ENCODE measurements at places on chromosomes 12 and 14.
A peak's percentile ranks its signal among the peaks of the same experiment; 100 is the strongest.

DNA sequence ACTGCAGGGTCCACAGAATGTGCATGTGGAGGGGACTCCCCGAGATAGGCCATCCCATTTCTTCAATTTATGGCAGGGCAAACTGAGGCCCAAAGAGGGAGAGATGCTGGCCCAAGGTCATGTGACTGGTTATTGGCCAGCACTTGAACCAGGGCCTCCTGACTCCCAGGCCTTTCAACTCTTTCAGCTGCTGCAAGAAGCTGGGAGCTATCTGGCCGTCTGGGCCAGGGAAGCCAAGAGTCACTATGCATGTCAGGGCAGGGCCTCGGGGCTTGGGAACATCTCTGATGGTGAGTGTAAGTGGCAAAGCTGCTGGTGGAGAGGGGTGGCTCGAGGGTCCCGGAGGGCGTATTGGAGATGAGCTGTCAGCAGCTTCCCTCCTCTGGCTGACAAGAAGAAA lies 9.5 kb upstream of the LTBP2 start:
- no peak for DNase-seq

DNA sequence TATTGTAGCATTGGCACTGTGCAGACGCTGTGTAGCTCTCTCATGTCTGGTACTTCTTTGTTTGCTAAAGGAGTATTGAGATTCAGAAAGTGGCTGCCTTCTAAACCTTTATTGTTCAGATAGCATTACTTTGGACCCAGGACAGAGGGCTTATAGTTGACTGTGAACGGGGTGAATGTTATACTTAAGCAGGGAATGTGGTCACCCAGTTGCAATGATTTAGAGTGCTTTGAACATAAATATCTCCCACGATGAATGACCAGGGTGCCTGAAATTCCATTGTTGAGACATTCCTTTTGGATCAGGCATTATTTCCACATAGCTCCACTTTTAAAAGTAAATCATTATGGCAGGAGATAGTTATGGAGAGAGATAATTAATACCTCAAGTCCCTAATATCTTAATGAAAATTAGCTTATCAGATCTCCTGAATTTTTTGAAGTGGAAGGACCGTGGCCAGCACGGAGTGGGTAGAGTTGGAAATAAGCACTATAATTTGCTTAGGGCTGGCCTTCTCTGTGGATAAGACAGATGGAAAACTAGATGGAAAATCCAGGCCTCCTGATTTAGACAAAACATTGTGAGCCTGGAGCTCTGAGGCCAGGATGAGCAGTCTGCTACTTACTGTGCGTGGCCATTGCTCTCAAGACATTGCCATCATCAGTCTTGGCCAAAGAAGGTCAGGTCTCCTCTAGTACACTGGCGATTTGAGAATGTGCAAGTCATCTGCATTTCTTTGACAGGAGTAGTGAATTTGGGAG lies 114.5 kb downstream of the ETV6 start:
- no peak for DNase-seq

DNA sequence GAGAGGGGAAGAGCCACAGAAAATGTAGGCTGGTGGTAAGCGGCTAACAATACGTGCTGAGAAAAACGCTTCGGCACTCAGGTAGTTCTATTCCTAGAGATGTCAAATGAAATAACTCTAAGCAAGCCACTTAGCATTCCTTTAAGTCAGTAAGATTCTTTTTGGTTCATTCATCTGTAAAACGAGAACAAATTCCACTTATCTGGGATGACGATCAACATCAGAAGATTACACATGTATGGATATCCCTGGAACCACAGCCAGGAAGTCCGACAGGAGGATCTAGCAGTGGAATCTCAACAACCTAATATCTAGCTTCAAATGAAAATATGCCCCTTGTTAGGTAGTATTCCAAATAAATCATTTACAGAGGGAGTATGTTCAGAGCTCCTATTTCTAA lies 74.6 kb upstream of the CDKN3 start:
- no peak for DNase-seq

- no peak for DNase-seq
These were observed 31.1 kb downstream of the PITPNM2 start for GRCh38 chr12:123119808-123120207.

DNA sequence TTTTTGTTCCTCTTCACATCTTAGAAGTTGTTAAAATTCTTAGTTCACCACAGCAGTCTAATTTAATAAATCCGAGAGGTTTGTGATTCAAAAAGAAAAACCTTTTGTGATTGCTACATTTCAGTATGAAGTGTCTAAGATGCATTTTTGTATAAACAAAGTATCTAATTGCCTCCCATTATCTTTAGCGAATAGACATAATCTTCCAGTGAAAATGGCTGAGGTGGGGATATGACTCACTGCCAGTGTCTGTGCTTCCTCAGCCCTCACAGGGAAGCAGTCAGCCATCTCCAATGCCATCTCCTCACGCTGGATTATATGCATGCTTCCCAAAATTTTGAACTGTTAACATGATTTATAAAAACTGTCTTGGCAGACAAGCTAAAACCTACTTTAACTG lies 7.6 kb downstream of the GCH1 start:
- DNase-seq = peak; percentile 41

DNA sequence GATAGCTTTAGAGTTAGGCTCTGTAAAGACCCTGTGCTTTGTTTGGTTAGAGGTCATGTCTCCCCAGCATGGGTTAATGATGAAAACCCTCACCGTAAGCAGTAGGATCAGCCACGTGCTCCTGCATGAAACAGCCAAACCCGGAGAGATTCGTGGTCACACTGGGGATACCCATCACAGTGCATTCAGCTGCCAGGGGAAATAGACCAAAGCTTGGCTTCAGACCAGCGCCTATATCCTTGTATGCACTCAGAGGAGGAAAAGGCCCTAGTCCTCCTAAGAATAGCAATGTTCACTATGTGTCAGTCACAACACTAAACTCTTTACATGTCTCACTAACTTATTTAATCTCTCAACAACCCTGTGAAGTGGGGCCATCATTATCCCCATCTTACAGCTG lies 16.3 kb downstream of the SPX start:
- DNase-seq = no peak

- DNase-seq = no peak
These were observed 405.4 kb downstream of the TMTC2 start for GRCh38 chr12:83092129-83092528.

DNA sequence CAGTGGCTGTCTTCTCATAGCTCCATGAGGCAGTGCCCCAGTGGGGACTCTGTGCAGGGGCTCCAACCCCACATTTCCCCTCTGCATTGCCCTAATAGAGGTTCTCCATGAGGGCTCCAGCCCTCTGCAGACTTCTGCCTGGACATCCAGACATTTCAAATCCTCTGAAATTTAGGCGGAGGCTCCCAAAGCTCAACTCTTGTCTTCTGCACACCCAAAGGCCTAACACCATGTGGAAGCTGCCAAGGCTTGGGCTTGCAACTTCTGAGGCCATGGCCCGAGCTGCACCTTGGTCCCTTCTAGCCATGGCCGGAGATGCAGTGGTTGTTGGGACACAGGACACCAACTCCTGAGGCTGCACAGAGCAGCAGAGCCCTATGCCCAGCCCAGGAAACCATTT lies 20.5 kb upstream of the PPP2R5C start:
- DNase-seq = no peak

- no peak for DNase-seq
These were observed 25.4 kb downstream of the SVOP start for GRCh38 chr12:108995370-108995992.

DNA sequence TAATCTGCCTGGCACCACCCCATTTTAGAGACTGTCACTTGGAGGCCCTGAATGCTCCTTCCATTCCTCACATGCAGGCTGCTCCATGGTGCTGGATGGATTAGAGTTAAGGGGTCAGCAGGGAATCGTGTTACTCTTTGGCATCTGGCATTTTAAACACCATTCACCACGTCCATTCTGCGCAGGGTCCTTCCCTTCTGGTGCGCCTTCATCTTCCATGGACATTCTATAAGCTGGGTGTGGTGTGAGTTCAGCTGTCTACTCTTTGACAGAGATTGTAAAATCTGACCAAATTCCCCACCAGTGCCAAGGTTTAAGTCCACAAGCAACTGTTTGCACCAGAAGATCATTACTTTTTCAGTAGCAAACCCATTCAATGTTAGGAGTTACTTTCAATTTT lies 47.8 kb downstream of the GIT2 start:
- DNase-seq = no peak

- DNase-seq = no peak
These were observed 73.2 kb downstream of the KIF21A start for GRCh38 chr12:39369756-39370155.

DNA sequence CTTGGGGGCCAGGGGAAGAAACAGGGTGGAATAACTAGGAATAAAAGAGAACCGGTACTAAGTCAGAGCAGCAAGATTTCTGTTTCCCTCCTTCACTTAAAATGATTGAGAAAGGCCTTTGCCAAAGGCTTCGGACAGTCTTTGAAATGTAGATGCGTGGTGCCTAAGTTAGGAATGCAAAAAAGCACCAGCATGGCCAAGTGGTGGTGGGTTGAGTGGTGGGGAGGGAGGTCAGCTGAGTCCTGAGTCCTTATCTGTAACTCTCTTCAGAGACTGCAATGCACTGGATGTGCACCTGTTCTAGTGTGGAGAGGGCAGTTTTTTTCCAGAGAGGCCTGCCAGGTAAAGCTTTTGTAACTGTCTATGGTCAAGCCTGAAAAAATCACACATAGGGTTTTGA lies 919.9 kb downstream of the FSCB start:
- no peak for DNase-seq

DNA sequence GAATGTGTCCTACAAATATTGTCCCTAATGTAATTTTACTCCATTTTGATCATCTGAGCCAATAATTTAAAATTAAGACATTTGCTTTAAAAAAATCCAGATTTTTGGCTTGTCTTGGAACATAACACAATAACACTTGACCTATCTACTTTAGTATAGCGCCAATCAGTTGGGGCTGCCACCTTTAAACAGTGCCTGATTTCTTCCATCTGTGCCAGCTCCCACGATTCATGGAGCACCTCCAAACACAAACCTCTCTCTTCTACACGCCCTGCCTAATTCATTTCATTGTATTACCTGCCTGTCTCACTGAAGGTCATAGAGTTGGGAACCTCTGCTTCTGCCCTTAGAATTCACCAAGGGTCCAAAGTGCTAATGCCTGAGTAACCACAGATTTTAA lies 352.4 kb downstream of the TMEM132D start:
- no peak for DNase-seq

DNA sequence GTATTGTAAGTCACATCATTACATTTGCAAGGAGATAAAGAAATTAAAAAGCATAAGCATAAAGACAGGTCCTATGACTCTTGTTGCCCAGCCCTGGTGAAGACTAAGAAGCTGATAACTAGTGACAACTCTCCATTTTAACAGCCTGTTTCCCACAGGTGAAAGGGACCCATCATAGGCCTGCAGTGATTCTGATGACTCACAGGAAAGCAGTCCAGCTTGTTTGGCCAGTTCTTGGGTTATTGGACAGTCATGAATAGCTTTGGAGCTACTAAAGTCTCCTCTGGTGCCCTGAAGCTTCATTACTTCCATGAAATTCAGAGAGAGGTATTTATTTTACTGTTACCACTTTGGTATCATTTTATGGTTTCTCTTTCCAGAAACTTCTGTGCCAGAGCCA lies 55.5 kb upstream of the DYRK2 start:
- peak; percentile 99 for DNase-seq

DNA sequence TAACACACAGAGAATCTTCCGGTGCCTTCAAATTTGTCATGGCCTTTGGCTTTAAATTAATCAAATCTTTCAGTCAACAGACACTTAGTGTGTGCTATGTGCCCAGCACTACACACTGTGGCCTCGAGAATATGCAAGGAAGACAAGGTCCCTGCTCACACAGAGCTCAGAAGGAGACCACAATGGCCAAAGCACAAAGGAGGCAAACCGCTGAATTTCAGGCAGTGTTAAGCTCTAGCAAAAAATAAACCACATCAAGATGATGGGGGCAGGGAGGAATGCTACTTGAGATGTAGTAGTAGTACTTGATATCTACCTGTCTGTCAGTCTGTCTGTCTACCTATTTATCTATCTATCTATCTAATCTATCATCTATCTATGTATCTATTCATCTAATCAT lies 227.9 kb downstream of the TMEM132D start:
- DNase-seq = no peak

GRCh38 chr12:76329159-76329558 lies 19.1 kb downstream of the BBS10 start:
- peak; percentile 83 for DNase-seq

DNA sequence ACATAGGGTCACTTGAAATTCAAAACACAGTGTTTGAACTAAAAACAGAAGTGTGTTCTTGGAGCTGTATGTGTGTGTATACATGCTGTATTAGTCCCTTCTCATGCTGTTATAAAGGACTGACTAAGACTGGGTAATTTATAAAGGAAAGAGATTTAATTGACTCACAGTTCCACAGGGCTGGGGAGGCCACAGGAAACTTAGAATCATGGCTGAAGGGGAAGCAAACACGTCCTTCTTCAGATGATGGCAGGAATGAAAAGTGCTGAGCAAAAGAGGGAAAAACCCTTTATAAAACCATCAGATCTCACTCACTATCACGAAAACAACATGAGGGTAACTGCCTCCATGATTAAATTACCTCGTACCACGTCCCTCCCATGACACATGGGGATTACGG lies 224.1 kb downstream of the BCAT1 start:
- no peak for DNase-seq

DNA sequence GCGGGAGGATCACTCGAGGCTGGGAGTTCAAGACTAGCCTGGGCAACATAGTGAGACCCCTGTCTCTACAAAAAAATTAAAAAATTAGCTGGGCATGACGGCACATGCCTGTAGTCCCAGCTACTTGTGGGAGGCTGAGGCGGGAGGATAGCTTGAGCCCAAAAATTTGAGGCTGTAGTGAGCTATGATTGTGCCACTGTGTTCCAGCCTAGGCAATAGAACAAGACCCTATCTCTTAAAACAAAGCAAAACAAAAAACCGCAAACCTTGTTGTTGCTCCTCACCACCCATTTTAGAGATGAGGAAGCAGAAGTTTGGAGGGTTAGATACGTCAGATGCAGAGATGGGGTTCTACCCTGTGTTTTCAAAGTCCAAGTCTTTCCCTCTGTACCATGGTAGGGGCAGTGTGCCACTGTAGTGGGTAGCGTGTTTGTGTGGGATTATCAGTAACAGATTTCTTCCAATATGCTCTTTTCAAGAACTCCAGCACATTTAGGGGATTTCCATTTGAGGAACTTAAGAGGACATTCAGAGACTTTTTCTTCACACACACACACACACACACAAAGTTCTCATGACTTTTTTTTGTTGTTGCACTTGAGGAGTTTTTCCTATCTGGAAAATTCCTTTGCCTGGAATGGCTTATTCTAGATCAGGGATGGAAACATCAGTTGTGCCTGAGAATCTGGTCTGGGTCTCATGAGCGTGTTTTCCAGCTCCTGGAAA lies 186.5 kb downstream of the CHST11 start:
- no peak for DNase-seq

- no peak for DNase-seq
These were observed 16.4 kb downstream of the WSB2 start for GRCh38 chr12:118044577-118044976.

- no peak for DNase-seq
These were observed 22.0 kb downstream of the CHGA start for GRCh38 chr14:92944976-92945375.

All from PC-3 (cell line).